ENCODE measurements at places on chromosomes 16 and 17. TPM values are rescaled to one million over a fixed set of nuclear protein-coding genes. Genes with fewer than 3 reads are reported as not detected.

The LMF1 gene
- 10.0 TPM for total RNA-seq

The NDUFAF8 gene
- total RNA-seq = 30.6 TPM

The PRSS27 gene
- 1.2 TPM for total RNA-seq

The OTOP3 gene
- total RNA-seq = not detected

The TMEM204 gene
- total RNA-seq = 10.3 TPM

The CDYL2 gene
- 2.1 TPM for total RNA-seq

DNA sequence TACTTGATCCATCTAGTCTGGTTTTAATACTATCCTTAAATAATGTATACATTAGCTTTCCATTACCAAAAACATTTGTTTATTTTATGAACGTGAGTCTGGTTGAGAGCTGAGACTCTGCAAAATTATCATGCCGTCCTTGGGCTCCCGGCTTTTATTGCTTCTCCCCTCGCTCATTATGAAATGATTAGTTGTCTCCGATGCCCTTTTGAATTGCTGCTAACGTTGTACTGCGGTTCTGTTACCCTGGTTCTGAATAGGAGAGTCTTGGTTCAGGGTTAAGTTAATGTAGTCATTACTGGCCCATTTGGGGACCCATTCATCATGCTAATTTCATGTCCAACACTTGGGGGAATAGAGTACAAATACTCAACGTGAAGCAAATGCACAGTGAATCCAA, 12.8 kb downstream of the XYLT1 start:
- DNase-seq = no peak
- no peak overlapping the region for H3K4me3 ChIP-seq
- H3K27me3 ChIP-seq = no peaks in the 10 kb centered on the region
- H3K27ac ChIP-seq = no peak overlapping the region

DNA sequence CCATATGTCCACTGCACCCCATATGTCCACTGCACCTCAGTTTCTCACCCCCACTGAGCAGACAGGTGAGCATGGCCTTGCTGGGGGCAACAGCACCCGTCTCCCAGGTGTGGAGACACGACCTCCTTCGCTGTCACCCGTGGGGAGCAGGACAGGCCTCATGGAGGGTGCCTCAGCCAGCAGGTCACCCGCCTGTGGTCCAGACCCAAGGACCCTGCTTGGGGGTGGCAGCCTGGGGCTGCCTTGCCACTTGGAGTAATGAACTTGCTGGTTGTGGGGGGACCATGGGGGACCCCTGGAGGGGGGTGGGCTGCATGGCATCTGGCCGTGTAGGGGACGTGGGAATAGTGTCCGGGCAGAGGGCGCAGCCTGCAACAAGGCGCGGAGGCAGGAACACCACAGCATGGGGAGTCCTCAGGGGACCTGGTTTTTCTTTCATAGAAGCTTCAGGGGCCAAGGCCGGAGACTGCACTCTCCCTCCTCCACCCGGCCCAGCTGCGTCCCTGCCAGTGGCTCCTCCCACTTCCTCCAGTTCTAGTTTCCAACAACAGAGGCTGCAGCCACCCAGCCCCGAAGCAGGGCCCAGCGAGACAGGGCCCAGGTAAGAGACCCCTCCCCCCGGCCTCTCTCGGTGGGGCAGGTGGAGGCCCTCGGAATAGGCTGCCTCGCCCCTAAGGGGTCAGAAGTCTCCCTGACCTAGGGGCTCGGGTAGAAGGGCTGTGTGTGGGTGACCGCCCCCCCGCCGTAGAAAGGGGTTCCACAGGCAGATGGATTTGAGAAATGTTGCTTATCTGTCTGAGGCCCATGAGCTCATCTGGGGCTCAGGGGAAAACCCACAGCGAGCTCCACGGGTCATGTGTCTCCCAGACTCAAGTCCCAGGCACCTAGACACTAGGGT, at the start of gene NHLRC4:
Gene NHLRC4 (plus strand): TSS at position 531 of the 898 bp plus-strand sequence. CDS start 1,043 bp downstream, outside the sequence.
- peaks cover 17% of the 10 kb centered on the region for H3K4me1 ChIP-seq
- H3K4me3 ChIP-seq = no peak within 1 kb of the TSS
- no peak within 1 kb of the TSS for H3K27ac ChIP-seq
- no peaks in the 10 kb centered on the region for H3K36me3 ChIP-seq
- DNase-seq = peak; percentile 60

GRCh38 chr17:70329721-70330120, 160.4 kb downstream of the KCNJ2 start:
- H3K27me3 ChIP-seq = no peaks in the 10 kb centered on the region
- H3K4me1 ChIP-seq = no peaks in the 10 kb centered on the region
- H3K27ac ChIP-seq = no peak overlapping the region

GRCh38 chr16:79253100-79253631, 347.4 kb downstream of the MAF start:
- no peak for DNase-seq
- no peak overlapping the region for H3K4me3 ChIP-seq

- H3K4me3 ChIP-seq = peak overlapping the region; percentile 82
- H3K27me3 ChIP-seq = no peaks in the 10 kb centered on the region
- H3K27ac ChIP-seq = peak overlapping the region; percentile 58
- peaks cover 21% of the 10 kb centered on the region for H3K4me1 ChIP-seq
- H3K36me3 ChIP-seq = peaks cover 4% of the 10 kb centered on the region
These were observed 1.8 kb downstream of the TUBB3 start for GRCh38 chr16:89924925-89925307.

DNA sequence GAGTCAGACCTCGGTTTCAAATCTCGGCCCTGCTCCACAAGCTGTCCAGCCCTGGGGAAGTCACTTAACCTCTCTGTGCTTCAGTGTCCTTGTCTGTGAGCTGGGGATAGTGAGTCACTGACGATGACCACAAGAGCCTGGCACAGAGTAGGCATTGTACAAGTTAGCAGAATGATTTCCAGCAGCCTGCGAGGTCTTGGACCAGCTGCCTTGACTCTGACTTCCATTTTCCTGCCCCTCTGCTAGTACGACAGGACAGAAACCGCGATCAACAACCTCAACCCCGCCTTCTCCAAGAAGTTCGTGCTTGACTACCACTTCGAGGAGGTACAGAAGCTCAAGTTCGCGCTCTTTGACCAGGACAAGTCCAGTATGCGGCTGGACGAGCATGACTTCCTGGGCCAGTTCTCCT, 20.7 kb downstream of the CPNE2 start:
- no peak overlapping the region for H3K27ac ChIP-seq
- DNase-seq = peak; percentile 77
- H3K4me3 ChIP-seq = no peak overlapping the region
- H3K27me3 ChIP-seq = no peaks in the 10 kb centered on the region
- peaks cover 16% of the 10 kb centered on the region for H3K4me1 ChIP-seq

GRCh38 chr17:73309727-73310596, 1.8 kb downstream of the CDC42EP4 start:
- no peaks in the 10 kb centered on the region for H3K36me3 ChIP-seq
- H3K4me1 ChIP-seq = peaks cover 35% of the 10 kb centered on the region
- H3K4me3 ChIP-seq = peak overlapping the region; percentile 98
- H3K27ac ChIP-seq = peak overlapping the region; percentile 96
- no peak for DNase-seq

GRCh38 chr17:57284984-57285646, 28.8 kb downstream of the MSI2 start:
- H3K27me3 ChIP-seq = no peaks in the 10 kb centered on the region
- no peak for DNase-seq
- no peak overlapping the region for H3K4me3 ChIP-seq
- no peaks in the 10 kb centered on the region for H3K36me3 ChIP-seq
- H3K27ac ChIP-seq = no peak overlapping the region
- no peaks in the 10 kb centered on the region for H3K4me1 ChIP-seq

GRCh38 chr17:19379361-19380065, 1.2 kb downstream of the MAPK7 start:
- H3K4me3 ChIP-seq = peak overlapping the region; percentile 68
- H3K27me3 ChIP-seq = no peaks in the 10 kb centered on the region
- DNase-seq = no peak
- H3K27ac ChIP-seq = peak overlapping the region; percentile 99
- peaks cover 33% of the 10 kb centered on the region for H3K36me3 ChIP-seq

DNA sequence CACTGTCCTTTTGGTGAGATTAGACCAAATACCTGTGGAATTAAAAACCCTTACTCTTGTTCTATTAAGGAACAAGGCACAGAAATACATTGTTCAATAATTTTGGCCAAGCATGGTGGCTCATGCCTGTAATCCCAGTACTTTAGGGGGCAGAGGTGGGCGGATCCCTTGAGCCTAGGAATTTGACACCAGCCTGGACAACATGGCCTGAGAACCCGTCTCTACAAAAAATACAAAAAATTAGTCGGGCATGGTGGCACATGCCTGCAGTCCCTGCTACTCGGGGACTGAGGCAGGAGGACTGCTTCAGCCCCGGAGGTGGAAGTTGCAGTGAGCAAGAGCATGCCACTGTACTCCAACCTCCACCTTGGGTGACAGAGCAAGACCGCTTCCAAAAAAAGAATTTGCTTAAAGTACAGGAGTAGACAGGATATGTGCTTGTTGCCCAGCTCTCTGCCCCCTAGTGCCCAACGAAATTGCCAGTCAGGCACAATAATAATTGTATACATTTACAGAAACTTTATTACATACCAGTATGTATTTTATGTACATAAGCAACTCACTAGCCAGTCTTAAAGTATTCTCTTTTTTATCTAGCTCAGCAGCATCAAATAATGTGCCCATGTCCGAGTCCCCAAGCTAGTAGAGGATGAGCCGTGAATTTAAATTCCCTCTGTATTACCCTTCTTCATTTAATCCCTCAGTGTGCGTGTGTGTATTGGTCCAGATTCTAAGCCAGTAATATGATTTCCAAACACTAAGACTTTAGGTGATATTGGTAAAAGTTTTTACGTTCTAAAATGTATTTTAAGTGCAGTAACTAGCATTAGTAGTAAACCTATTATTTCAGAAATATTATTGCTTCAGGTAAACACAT, 1.4 kb downstream of the THUMPD1 start:
- H3K4me3 ChIP-seq = peak overlapping the region; percentile 99
- H3K27me3 ChIP-seq = no peaks in the 10 kb centered on the region
- H3K27ac ChIP-seq = peak overlapping the region; percentile 92
- DNase-seq = no peak
- H3K36me3 ChIP-seq = peaks cover 6% of the 10 kb centered on the region
- H3K4me1 ChIP-seq = peaks cover 2% of the 10 kb centered on the region

DNA sequence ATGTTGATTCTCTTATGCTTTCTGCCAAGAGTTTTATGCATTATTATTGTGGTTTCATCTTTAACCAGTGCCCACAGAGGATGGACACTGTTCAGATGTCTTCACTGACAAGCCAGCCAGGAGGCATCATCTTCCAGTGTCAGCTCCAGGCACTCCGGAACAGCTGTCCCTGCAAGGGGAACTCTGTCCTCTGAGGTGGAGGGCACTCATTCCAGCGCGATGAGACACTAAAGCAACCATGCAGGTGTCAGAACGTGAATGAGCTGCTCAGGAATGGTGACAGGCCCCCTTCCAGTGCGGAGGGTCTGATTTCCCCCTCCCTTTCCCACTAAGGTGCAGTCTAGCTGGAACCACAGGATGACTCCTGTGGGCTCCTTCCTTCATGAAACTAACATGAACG, 117.5 kb downstream of the NOG start:
- H3K27ac ChIP-seq = no peak overlapping the region
- no peaks in the 10 kb centered on the region for H3K27me3 ChIP-seq
- no peaks in the 10 kb centered on the region for H3K36me3 ChIP-seq
- no peaks in the 10 kb centered on the region for H3K4me1 ChIP-seq
- no peak overlapping the region for H3K4me3 ChIP-seq

- no peak overlapping the region for H3K27ac ChIP-seq
- no peaks in the 10 kb centered on the region for H3K36me3 ChIP-seq
- H3K27me3 ChIP-seq = no peaks in the 10 kb centered on the region
- no peaks in the 10 kb centered on the region for H3K4me1 ChIP-seq
- no peak overlapping the region for H3K4me3 ChIP-seq
- DNase-seq = no peak
These were observed 48.9 kb upstream of the DOC2B start for GRCh38 chr17:230395-230770.

- H3K4me3 ChIP-seq = no peak overlapping the region
- no peak for DNase-seq
- no peaks in the 10 kb centered on the region for H3K27me3 ChIP-seq
- no peaks in the 10 kb centered on the region for H3K36me3 ChIP-seq
- no peak overlapping the region for H3K27ac ChIP-seq
- H3K4me1 ChIP-seq = peaks cover 10% of the 10 kb centered on the region
These were observed 680.3 kb upstream of the SOX9 start for GRCh38 chr17:71440513-71440912.

DNA sequence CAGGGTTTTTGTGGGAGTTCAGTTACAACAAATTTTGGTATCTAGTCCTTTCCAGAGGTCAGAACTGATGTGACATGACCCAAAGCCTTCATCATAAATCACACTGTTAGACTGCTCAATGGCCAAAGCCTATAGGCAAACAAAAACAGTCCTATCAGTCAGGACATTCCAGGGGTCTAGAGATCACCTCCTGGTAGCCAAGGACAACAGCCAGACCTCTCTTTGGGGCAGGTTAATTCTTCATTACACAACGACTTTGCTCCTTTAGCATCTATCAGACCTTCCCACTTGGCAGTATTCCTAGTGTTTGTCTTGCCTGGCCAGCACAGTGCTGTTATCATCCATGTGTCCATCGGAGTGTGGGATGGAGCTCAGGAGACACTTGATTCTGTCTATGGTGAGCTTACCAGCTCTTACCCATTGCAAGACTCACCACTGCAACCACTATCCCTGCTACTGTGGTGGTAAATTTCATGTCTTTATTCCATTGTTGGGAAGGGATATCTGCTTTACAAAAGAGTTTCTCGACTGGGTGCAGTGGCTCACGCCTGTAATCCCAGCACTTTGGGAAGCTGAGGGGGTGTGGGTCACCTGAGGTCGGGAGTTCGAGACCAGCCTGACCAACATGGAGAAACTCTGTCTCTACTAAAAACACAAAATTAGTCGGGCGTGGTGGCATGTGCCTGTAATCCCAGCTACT, 95.5 kb upstream of the DHX40 start:
- no peaks in the 10 kb centered on the region for H3K4me1 ChIP-seq
- H3K4me3 ChIP-seq = no peak overlapping the region
- H3K27me3 ChIP-seq = no peaks in the 10 kb centered on the region
- no peaks in the 10 kb centered on the region for H3K36me3 ChIP-seq

- no peak overlapping the region for H3K27ac ChIP-seq
- H3K27me3 ChIP-seq = no peaks in the 10 kb centered on the region
- no peaks in the 10 kb centered on the region for H3K4me1 ChIP-seq
- no peak for DNase-seq
These were observed 841 bp upstream of the IGFALS start for GRCh38 chr16:1794221-1794871.

DNA sequence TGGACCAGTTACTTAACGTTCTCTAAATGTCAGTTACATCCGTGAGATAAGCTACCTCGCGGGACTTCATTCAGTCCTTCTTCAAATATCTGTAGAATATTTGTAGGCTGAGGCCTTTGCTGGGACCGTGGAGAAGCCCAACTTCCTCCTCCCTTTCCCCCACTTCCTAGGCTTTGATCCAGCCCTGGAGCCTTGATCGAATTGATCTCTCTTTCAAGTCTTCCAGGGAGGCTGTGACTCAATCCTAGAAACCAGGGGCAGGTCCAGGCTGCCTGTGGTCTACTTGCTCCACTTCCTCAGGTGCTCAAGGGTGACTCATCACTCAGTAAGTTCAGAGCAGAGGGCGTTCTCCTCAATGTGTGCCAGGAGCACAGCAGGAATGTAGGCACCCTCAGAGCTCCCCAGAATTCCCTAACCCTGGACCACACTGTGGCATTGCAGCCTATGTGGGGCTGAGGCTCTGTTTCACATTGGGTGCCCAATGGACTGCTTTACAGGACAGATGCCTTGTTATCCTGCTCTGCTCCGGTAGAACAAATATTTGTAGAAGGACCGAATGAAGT, 11.2 kb upstream of the CEP20 start:
- no peaks in the 10 kb centered on the region for H3K27me3 ChIP-seq
- no peak overlapping the region for H3K4me3 ChIP-seq
- H3K4me1 ChIP-seq = peaks cover 7% of the 10 kb centered on the region
- peak overlapping the region; percentile 13 for H3K27ac ChIP-seq

GRCh38 chr16:52546291-52547003, 496 bp downstream of the TOX3 start:
- no peaks in the 10 kb centered on the region for H3K36me3 ChIP-seq
- DNase-seq = no peak
- H3K27me3 ChIP-seq = peaks cover 5% of the 10 kb centered on the region
- no peaks in the 10 kb centered on the region for H3K4me1 ChIP-seq
- H3K27ac ChIP-seq = no peak overlapping the region
